ENCODE measurements at places on chromosomes 5 and 9.

- DNase-seq = no peak
Measured at GRCh38 chr9:132018957-132019405, 60.7 kb downstream of the MED27 start.

GRCh38 chr9:108517651-108518365 is 338.0 kb downstream of the ACTL7B start:
- no peak for DNase-seq

DNA sequence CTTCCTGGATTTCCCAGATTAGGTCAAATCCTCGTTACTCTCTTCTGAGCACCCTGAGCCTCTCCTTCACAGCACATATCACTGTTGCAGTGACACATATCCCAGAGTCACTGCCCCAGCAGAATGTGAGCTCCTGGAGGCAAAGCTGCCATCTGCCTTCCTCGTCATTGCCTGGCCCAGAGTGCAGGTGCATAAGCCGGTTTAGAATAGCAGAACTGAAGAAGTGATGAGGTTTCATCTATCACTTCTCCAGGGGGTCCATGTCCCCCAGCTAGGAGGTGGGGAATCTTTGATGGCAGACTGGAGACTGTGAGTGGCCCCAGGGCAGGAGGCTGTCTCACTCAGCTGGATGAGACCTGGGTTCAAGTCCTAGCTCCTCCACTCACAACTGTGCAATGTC is 25.8 kb downstream of the NIPAL4 start:
- no peak for DNase-seq

GRCh38 chr9:35958104-35958837 is at the start of gene OR2S2:
Gene OR2S2, minus strand, starts transcription at chr9:35958154. Its CDS starts 56 bp downstream, at chr9:35958098.
- no peak for DNase-seq

GRCh38 chr5:154517181-154517580 is 39.2 kb upstream of the HAND1 start:
- no peak for DNase-seq

DNA sequence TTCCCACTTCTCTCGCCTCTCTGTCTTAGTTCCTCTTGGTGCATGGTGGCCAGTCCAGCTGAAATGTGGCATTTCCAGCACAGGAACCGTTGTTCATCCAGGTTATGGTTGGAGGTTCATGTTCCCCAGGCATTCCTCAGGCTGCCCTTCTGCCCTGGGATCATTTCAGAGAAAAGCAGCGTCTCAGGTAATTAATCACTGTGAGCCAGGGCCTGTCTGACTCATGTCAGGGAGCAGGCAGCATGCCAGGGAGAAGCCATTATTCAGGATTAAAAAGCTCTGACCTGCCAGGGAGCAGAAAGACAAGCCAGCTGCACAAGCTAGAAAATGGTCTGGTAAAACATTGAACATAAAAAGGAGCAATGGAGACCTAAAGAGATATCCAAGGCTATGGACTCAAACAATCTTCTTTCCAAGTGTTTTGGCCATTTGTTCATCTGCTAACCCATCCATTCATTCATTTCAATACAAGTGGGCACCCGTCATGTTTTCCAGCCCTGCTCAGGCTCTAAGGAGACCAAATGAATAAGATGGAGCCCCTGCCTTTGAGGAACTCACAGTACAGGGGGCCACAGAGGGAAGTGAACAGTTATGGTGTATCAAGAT is 241.4 kb downstream of the DRD1 start:
- DNase-seq = no peak

- DNase-seq = no peak
Measured at GRCh38 chr5:16815432-16815831, 120.7 kb downstream of the MYO10 start.

- no peak for DNase-seq
Measured at GRCh38 chr9:108056084-108056804, 566.7 kb upstream of the KLF4 start.

DNA sequence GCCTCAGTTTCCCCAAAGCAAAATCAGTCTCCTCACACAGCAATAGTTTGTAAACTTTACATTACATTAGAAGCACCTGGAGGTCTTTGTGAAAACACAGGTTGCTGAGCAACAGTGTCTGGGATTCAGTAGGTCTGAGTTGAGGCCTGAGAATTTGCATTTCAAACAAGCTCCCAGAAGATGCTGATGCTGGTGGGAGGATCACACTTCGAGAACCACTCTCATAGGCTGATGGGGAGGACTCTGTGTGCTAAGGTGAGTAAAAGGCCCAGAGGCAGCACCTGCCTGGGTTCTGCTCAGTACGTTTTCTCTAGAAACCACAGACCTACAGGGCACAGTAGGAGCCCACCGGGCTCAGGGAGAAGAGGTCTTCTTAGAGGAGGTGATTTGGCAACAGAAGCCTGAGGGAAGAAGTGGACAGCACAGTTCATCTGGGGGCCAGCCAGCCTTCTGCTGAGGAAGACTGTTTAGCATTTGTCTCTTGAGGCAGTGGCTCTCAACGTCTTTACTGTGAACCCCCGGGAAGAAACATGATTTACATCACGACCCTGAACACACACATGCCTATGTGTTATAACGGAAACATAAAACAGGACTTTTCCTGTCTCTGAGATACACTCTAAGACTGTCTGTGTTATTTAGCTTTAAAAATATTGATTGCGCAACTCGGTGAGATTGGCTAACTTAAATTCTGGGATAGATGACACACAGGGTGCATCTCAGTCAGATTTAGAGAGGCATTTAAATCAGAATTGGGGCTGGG is 24.8 kb upstream of the DENND1A start:
- DNase-seq = no peak

Measured in right cardiac atrium (tissue), 5 donors.